Esophagus squamous epithelium (tissue), 5 donors: ENCODE measurements at places on chromosomes 1 and 21.

- H3K36me3 ChIP-seq = peaks cover 92% of the 10 kb centered on the region
- H3K4me1 ChIP-seq = no peaks in the 10 kb centered on the region
- H3K27ac ChIP-seq = no peak overlapping the region
- H3K27me3 ChIP-seq = no peaks in the 10 kb centered on the region
- no peak overlapping the region for H3K4me3 ChIP-seq
- no peak for DNase-seq
These were observed 26.1 kb downstream of the RIPK4 start for GRCh38 chr21:41740604-41741252.

GRCh38 chr21:14483296-14483695, 62.8 kb downstream of the SAMSN1 start:
- no peaks in the 10 kb centered on the region for H3K4me1 ChIP-seq
- H3K4me3 ChIP-seq = no peak overlapping the region
- H3K27ac ChIP-seq = no peak overlapping the region
- DNase-seq = no peak
- no peaks in the 10 kb centered on the region for H3K36me3 ChIP-seq

DNA sequence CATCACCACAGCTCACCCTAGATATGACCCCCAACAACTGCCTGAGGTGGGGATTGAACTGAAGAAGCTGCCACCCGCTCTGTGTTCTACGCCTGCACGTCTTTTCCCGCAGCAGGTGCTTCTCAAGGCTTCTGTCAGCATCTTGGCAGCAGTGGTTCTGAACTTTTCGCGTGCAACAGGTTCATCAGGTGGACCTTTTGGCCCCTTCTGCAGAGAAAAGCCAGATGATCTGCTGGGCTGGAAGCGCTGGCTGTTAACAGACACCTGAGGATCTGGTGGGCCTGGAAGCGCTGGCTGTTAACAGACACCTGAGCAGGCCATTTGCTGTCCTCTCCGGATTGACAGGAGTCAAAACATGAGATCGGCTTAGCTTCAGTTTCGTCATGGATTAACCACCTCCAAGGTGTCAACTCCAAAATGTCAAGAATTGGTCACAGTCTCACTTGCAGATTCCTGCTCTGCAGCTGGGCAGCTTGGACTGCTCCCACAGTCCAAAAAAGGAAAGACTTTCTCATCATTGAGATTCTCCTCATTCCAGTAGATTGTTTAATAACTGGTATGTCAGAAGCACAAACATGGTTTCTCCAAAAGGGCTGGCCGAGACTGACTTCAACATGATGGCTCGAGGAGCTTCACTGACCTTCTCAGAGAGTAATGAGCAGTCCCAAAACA, 4.7 kb downstream of the C1orf174 start:
- H3K4me1 ChIP-seq = peaks cover 40% of the 10 kb centered on the region
- no peak overlapping the region for H3K4me3 ChIP-seq
- DNase-seq = no peak
- H3K27me3 ChIP-seq = no peaks in the 10 kb centered on the region
- H3K27ac ChIP-seq = peak overlapping the region; percentile 57

GRCh38 chr1:49351768-49352167, 575.1 kb upstream of the BEND5 start:
- H3K36me3 ChIP-seq = no peaks in the 10 kb centered on the region
- no peaks in the 10 kb centered on the region for H3K4me1 ChIP-seq
- H3K4me3 ChIP-seq = no peak overlapping the region
- DNase-seq = no peak
- no peaks in the 10 kb centered on the region for H3K27me3 ChIP-seq
- no peak overlapping the region for H3K27ac ChIP-seq

DNA sequence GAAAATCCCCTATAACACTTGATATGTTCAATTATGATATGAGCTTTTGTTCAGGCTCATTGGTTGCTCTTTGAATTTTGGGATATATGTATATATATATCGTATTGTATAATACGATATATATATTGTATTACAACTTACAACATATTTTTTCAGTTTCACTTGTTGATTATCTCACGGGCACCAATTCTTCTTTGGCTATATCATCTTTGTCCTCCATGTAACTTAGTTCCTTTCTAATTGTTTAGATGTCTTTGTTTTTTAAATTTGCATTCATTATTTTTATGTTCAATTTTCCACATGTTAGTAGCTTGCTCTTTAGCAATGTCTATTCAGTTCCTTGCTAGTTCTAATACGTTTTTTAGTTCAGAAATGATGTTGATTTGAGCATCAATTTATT, 150.0 kb downstream of the BACH1 start:
- H3K27me3 ChIP-seq = no peaks in the 10 kb centered on the region
- H3K4me1 ChIP-seq = no peaks in the 10 kb centered on the region
- H3K4me3 ChIP-seq = no peak overlapping the region
- no peaks in the 10 kb centered on the region for H3K36me3 ChIP-seq
- H3K27ac ChIP-seq = no peak overlapping the region

DNA sequence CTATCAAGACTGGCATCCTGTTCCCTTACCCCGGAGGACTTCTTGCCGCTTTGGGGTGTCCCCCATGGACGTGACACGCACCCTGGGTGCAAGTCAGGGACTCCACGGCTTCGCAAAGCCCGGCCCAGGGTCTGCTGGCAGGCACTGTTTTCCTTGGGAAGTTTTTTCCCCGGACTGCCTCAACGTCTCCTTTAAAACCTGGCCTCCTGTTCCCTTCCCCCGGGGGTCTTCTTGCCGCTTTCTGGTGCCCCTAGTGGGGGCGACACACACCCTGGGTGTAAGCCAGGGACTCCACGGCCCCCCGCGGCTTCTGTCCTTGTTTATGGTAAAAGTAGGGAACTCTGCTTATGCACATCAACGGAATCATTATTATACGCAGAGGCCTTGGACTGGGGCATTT, 136.6 kb downstream of the LIPI start:
- no peaks in the 10 kb centered on the region for H3K27me3 ChIP-seq
- H3K36me3 ChIP-seq = no peaks in the 10 kb centered on the region
- H3K4me3 ChIP-seq = no peak overlapping the region
- no peaks in the 10 kb centered on the region for H3K4me1 ChIP-seq
- no peak overlapping the region for H3K27ac ChIP-seq
- no peak for DNase-seq

- no peak overlapping the region for H3K27ac ChIP-seq
- no peaks in the 10 kb centered on the region for H3K27me3 ChIP-seq
- H3K4me3 ChIP-seq = no peak overlapping the region
- no peaks in the 10 kb centered on the region for H3K36me3 ChIP-seq
- no peaks in the 10 kb centered on the region for H3K4me1 ChIP-seq
These were observed 73.3 kb downstream of the MDM4 start for GRCh38 chr1:204589409-204590038.

GRCh38 chr1:211933946-211934714, 101.2 kb downstream of the INTS7 start:
- H3K4me1 ChIP-seq = peaks cover 17% of the 10 kb centered on the region
- no peaks in the 10 kb centered on the region for H3K27me3 ChIP-seq
- DNase-seq = no peak
- no peak overlapping the region for H3K27ac ChIP-seq
- H3K4me3 ChIP-seq = no peak overlapping the region
